ENCODE measurements at places on chromosomes 11 and 22.

GRCh38 chr11:125376856-125377255, 119.2 kb downstream of the FEZ1 start:
- DNase-seq: no peak

- DNase-seq: no peak
These were observed 459.3 kb downstream of the BRD1 start for GRCh38 chr22:49368221-49368975.

GRCh38 chr11:73856031-73856567, 20.5 kb downstream of the COA4 start:
- DNase-seq: no peak

GRCh38 chr11:125375146-125375545, 120.9 kb downstream of the FEZ1 start:
- DNase-seq: peak; percentile 42

DNA sequence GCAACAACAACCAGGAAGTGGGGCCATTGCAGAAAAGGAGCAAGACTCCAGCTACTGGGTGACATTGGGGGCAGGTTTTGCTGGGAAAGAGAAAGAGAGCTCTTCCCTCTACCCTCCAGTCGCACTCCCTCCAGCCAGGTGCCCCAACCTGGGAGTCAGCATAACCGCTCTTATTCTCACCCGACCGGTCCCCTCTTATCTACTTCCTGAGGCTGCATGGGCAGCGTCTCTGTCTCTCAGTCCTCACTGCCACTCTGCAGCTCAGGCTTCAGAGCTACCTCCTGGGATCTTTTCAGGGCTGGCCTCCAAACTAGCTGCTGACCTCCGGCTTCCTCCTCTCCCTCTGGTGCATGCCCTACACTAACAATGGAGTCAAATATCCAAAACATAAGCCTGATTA, 5.1 kb downstream of the ZNF70 start:
- DNase-seq: no peak

- peak; percentile 78 for DNase-seq
These were observed 26.2 kb upstream of the PDE3B start for GRCh38 chr11:14617241-14618027.

GRCh38 chr11:62004473-62004872, 37.0 kb upstream of the FTH1 start:
- peak; percentile 60 for DNase-seq

DNA sequence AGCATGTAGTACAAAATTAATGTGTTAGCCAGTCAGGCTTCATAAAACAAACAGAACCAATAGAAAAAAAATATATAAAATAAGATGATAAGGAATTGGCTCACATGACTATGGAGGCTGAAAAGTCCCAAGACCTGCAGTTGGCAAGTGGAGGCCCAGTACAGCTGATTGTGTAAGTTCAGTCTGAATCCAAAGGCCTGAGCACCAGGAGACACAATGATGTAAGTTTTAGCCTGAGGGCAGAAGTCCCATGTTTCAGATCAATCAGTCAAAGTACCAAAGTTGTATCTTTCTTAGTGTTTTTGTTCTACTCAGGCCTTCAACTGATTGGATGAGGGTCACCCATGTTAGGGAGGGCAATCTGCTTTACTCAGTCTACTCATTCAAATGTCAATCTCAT, 14.3 kb upstream of the OR10D3 start:
- DNase-seq: no peak

GRCh38 chr11:125221461-125221860, 56.9 kb downstream of the PKNOX2 start:
- DNase-seq: no peak

GRCh38 chr11:95296621-95297025, 65.6 kb upstream of the SESN3 start:
- no peak for DNase-seq

- DNase-seq: peak; percentile 44
These were observed 889.4 kb downstream of the KCNA4 start for GRCh38 chr11:29127461-29127860.

DNA sequence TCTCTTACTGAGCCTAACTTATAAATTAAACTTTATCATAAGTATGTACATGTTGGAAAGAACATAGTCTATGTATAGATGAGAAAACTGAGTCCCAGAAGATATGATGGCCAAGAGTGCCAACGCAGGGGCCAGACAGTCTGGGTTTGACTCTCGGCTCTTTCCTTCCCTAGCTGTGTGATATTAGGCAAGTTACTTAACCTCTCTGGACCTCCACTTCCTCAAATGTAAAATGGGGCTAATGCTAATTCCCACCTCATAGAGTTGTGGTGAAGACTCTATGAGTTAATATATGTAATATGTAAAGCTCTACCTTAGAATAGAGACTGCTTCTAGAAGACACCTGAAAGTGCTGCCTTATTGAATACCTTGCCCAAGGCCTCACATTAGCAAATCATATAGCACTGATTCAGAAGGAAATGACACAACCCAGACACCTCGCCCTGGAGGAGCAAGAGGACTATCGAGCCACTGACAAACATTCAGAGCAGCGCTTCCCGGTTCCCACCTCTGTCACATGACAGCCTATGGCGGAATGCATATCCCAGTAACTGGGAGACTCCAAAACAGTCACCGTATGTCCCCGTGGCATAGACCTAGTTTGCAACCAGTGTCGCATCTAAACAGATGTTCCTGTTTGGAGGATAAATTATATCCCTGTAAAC, 11.3 kb upstream of the CCDC86 start:
- DNase-seq: no peak

DNA sequence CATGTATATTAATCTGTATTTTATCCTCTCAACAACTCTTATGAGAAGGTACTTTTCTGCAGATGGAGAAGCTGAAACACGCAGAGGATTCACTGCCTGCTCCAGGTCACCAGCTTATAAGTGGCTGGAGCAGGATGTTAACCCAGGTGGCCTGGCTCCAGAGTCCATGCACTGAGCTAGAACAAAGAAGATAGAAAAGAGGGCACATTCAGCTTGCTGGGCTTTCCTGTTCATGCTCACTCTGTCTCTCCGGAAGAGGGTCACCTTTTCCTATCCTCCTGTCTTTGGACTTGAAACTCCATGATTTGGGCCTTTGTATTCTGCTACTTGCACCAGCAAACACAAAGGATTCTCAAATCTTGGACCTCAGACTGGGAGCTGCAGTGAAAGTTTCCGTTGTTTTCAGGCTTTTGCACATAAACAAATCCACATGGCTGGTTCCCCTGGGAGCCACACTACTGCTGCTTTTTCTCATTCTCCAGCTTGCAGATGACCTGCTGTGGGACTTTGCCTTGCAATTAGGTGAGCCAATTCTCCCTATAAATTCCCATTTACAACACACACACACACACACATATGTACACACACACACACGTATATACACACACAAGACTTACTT, 117.3 kb upstream of the GRK3 start:
- no peak for DNase-seq

DNA sequence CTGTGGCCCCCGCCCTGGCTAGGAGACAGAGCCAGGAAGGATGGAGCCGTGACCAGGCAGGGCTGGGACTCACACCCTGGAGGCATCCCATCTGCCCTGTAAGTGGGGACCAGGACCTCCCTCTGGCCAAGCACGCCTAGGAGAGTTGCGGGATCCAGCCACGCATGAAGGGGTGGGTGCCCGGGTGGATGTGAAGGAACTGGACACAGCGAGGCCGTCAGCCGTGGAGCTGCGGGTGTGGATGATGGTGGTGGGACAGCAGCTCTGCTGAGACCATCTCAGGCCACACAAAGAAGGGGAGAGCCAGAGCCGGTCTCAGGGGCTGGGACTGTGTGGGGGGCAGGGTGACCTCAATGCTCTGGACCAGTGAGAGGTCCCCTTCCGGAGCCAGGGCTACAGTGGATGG, 746.4 kb downstream of the BRD1 start:
- no peak for DNase-seq

DNA sequence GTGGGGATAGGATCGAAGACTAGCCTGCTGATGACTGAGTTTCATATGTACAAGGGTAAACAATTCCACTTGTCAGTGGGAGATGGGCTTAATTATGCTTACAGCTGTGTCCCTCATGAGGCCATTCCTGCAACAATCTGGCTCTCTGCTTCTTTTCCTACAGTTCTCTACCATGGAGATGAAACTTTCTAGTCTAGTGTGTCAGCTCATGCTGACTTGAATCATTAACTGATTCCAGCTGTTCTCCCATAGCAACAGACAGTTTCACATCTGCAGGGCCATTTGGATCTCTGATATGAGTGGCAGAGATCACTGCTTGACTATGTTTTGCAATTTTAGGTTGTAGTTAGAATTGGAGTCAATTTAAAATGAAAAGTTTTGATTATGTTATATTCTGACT, 1251.7 kb upstream of the RAG2 start:
- no peak for DNase-seq

GRCh38 chr11:88378422-88379066, 41.0 kb upstream of the CTSC start:
- no peak for DNase-seq

DNA sequence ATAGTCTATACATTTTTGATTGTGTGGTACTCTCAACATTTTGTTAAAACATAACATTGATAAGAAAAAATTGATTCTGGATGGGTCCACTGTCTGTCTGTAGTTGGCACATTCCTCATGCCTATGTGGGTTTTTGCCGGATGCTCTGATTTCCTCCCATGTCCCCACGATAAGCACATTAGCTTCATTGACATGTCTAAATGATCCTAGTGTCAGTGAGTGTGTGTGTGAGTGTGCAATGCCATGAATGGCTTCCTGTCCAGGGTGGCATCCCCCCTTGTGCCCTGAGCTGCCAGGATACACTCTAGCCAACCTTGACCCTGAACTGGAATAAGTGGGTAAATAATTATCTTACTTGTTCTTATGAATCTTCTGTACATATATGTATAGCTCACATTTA, 5.4 kb downstream of the SFI1 start:
- DNase-seq: no peak

All from retinal pigment epithelial cell (primary cell).